Spleen (tissue), 13 donors: ENCODE measurements at places on chromosomes 7 and 10.

- no peak for DNase-seq
Measured at GRCh38 chr7:52639126-52639525, 396.3 kb upstream of the POM121L12 start.

DNA sequence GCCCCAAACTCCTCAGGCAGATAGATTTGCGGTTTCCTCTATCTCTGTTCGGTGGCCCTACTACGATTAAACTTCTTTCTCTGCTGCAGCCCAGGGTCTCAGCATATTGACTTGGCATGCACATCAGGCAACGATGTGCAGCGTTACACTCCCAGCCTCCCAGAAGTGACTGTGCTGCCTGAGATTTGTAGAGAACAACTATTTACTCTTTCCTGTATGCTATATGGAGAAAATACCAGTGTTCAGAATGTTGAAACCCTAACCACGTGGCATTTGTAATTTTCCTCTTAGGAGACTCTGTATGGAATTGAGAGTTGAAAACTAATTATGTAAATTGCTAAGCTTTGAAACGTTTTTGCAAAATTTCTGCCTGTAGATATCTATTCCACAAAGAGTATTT, 50.9 kb downstream of the GNAI1 start:
- DNase-seq: no peak

DNA sequence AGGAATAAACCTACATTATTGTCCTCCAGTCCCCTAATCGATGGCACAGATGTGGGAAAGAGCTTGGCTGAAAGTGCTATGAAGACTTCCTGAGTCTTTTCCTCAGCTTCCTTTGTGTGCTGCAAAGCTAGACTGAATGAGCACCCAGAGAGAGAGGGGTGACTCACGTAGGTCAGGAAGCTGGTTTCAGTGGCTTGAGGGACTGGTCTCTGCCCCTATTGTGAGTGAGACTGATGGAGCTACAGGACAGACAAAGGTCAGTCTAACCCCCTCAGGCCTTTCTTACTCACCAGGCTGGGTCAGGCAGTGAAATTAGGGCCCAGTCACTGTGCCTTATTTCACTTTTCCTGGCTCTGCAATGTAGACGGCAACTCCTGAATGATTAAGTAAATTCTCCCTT, 171.1 kb upstream of the GRB10 start:
- no peak for DNase-seq

DNA sequence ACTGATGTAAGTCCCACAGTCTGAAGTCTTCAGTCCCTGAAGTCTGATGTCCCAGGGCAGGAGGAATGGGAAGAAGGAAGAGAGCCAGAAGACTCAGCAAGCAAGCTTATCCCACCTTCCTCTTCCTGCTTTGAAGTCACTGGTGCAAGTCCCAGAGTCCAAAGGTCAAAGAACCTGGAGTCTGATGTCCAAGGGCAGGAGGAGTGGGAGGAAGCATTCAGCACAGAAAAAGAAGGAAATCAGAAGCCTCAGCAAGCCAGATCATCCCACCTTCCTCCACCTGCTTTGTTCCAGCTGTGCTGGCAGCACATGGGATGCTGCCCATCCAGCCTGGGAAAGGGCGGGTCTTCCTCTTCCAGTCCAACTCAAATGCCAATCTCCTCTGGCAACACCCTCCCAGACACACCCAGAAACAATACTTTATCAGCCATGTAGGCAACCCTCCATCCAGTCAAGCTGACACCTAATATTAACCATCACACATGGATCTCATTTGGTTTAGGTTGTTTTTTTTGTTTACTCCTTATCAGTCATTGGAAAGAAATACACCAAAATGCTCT, 50.9 kb downstream of the ADAM12 start:
- no peak for DNase-seq

GRCh38 chr10:70053841-70054288, 1.2 kb downstream of the MACROH2A2 start:
- no peak for DNase-seq

- DNase-seq: no peak
Measured at GRCh38 chr7:131000873-131001272, 266.9 kb upstream of the KLF14 start.

DNA sequence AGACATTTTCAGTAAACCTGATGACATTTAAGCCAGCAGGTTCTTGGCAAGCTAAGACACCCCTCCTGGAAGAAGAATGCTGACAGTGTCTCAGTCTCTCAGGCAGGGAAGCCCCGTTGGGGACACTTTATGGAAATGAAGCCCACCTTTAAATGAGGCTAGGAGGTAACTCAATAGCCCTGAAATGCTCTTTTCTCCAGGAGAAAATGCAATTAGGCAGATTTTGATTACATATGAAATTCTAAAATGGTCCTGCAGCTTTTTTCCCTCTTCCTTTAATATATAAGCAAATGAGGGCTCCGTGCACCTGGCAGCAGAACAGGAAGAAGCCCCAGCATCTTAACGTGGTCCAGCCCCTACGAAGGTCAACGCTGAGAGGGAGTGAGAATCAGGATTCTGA, 65.8 kb upstream of the CHST15 start:
- DNase-seq: no peak

- peak; percentile 79 for DNase-seq
Measured at GRCh38 chr10:124728071-124728829, 15.9 kb downstream of the FAM53B start.

DNA sequence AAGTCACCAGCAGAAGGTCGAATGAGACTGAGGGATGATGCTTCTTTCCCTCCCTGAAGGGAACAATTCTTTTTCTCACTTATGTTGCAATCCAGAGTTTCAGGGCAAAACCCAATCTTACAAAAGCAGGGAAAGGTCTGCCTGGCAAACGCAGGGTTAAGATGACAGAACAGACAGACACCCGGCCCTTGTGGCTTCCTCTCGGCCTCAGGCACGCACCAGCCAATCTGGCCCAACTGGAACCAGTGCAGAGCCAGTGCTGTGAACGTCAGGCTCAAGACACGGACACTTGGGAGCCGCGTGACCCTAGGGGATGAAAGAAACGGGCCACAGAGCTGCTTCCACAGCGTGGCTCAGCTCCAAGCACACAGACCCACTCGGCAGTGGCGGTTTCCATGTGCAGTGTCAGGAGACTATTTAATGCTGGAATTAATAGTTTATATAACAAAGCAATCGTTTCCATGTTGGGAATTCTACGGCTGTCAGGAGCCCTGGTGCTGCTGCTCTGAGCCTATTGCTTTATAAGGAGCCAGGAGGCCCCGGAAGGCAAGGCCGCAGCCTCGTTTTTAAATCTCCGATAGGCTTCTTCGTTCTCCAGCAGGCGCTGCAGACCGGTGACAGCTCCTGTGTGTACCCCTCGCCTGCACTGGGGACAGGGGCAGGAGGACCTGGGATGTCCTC, 198.4 kb downstream of the DIP2C start:
- peak; percentile 63 for DNase-seq

GRCh38 chr10:86308056-86308455, 58.5 kb downstream of the GRID1 start:
- DNase-seq: peak; percentile 40

- no peak for DNase-seq
Measured at GRCh38 chr10:70169649-70170364, 507 bp downstream of the SAR1A start.

GRCh38 chr10:102578782-102579181, 65.5 kb upstream of the TRIM8 start:
- DNase-seq: no peak

DNA sequence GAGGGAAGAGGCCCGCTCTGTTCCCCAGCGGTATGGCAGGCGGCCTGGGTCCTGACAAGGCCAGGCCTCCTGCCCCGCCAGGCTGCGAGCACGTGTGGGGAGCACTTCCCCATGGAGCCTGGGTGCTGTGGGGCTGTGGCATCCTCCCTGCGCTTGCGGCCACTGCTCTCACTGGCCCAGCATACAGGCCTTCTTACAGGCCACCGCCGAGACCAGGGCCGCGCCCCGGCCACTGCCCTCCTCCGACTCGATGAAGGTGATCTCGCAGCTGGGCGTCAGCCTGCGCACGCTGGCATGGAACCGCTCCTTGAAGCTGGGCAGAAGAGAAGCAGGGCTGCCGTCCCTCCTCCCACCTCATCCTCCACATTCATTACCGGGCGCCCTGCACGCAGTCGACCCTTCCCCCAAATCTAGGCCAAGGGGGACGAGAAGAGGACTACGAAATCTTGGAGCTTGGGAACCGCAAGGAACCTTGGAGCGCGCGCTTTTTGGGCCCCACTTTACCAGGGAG, 3.9 kb upstream of the MYL7 start:
- no peak for DNase-seq

- DNase-seq: no peak
Measured at GRCh38 chr10:62348029-62348428, 26.1 kb upstream of the ZNF365 start.

- DNase-seq: no peak
Measured at GRCh38 chr7:73715648-73716317, 3.7 kb downstream of the STX1A start.

DNA sequence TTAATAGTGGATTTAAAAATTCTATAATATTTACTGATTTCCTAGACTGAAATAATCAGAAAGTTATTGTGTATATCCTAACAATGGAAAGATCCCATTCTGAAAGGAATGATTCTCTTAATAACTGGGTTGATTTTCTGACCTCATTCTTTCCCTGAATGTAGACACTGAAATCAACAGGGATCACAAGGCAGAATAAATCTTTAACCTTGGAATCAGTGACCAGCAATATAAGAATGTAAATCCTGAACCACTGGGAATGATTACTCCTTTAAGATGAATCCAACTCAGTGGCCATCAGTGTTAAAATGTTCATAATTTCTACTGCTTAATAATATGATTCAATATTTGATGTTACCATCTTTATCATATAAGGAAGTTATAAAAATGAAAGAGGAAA, 47.6 kb downstream of the ANKRD26 start:
- DNase-seq: no peak

DNA sequence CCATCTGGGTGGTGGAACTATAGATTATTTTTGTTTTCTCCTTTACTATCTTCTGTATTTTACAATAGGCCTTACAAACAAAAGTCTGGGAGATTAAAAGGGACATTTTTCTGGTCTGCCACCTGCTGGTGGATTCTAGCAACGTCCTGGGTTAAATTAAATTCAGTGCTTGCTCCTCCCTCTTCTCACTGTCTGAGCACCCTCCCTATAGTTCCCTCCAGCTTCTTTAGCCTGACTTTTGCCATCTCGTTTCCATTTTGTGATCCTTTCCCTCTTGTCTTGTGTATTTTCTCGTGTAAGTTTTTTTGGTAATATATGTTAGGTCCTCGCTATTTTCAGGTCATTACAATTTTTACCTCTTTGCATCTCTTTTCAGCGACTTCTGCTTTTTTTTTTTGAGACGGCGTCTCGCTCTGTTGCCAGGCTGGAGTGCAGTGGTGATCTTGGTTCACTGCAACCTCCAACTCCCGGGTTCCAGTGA, 16.1 kb downstream of the ANKRD16 start:
- DNase-seq: no peak

- no peak for DNase-seq
Measured at GRCh38 chr10:9634466-9634865, 1383.2 kb upstream of the CELF2 start.

DNA sequence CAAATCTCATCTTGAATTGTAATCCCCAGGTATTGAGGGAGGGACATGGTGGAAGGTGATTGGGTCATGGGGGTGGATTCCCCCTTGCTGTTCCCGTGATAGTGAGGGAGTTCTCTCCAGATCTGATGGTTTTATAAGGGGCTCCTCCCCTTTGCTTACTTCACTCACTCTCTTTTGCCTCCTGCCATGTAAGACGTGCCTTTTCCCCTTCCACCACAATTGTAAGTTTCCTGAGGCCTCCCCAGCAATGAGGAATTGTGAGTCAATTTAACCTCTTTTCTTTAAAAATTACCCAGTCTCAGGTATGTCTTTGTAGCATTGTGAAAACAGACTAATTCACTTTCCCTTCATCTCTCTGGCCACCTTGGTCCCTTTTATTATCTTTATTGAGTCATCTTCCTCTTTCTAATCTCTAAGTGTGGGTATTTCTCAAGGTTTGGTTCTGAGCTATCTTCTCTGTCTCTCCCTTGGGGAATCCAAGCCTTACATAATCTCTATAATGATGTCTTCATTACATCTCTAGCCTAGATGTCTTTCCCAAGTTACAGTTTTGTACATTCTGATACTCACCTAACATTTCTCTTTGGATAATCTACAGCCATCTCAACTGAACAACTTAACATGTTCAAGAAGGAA, 99.1 kb upstream of the JCAD start:
- DNase-seq: no peak

GRCh38 chr7:130973637-130974036, 239.6 kb upstream of the KLF14 start:
- DNase-seq: no peak

DNA sequence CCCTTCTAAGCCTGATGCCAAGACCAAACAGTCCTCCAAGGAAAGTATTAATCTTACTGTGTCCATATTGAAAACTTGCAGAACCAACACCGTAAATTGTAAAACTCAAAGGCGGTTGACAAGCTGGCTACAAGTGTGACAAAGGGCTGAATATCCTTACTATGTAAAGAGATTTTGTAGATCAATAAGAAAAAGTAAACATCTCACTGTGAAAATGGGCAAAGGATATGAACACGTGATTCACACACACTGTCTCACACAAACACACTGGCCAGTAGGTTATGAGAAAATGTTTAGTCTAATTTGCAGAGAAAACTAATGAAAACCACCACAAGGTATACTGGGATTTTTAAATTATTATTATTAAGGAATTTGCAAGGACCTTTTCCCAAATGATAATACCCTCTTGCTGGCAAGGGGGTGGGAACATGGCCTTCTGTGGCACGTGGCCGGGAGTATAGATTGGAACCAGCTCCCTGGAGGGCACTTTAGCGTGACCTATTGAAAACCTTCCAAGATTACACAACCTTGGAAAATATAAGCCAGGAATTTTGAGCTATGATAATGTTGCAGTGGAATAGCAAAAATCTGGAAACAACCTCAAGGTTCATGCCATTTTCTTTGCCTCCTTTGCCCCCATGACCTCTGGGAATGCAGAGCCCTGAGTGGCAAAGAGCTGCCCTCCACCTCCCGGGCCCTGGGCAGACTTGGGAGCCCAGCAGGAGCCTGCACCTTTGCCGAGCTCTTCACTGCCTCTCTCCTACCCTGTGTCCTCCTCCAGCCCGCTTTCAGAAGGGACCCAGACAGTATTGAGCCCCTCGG, 26.2 kb upstream of the SLC29A3 start:
- DNase-seq: no peak

DNA sequence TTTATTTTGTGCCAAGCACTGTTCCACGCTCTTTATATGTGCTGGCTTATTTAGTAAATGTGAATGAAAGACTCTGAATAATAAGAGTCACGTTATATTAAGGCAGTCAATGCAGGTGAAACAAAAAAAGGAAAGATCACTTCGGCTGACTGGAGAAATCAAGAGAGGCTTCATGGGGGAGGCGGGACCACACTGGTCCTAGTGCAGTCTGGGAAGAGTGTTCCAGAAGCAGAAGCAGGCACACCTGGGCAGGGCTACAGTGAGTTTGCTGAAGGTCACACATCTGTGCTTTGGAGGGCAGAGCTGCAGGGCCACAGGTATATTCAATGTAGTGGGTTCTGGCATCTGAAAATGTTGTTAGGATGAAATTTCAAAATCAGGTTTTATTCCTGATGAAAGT, 176.9 kb downstream of the PLXNA4 start:
- DNase-seq: peak; percentile 24

DNA sequence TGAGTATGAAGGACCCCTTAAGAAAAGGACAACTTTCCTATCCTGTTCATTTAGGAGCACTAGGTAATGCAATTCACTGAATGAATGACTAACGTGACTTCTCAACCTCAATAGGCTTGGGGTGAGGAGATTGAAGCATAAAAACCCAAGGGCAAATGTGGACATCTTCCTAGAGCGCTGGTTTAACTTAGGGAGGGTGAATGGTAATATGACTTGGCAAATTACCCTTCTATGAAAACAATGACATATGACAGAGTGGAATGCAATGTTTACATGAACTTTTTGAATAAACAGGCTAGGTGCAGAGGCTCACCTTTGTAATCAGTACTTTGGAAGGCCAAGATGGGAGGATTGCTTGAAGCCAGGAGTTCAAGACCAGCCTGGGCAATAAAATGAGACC, 83.9 kb upstream of the ANK3 start:
- DNase-seq: no peak
